ENCODE measurements at places on chromosomes 4 and X. TPM values are rescaled to one million over a fixed set of nuclear protein-coding genes. Genes with fewer than 3 reads are reported as not detected.

The TEX13C gene
- total RNA-seq, result not detected

The PPEF2 gene
- not detected for total RNA-seq

The HSD17B13 gene
- 1.1 TPM for total RNA-seq

The PAGE1 gene
- not detected for total RNA-seq

The IL2RG gene
- 51.9 TPM for total RNA-seq

The DUX4 gene
- not detected for total RNA-seq

The GYPE gene
- not detected for total RNA-seq

The RAB33A gene
- 6.2 TPM for total RNA-seq

The P2RY4 gene
- 1.1 TPM for total RNA-seq

The JCHAIN gene
- total RNA-seq, result 279 TPM

The PTPN13 gene
- 18.5 TPM for total RNA-seq

The TCP11X2 gene
- not detected for total RNA-seq

The ADH1B gene
- total RNA-seq, result 81.0 TPM

The ARR3 gene
- total RNA-seq, result 2.9 TPM

The CFAP299 gene
- not detected for total RNA-seq

The TMEM47 gene
- total RNA-seq, result 15.9 TPM

The CYSLTR1 gene
- total RNA-seq, result not detected

The STPG2 gene
- not detected for total RNA-seq

The ARX gene
- not detected for total RNA-seq

The FOXR2 gene
- not detected for total RNA-seq

The PPP4R3C gene
- not detected for total RNA-seq

The SRPX gene
- 16.1 TPM for total RNA-seq

The BANK1 gene
- total RNA-seq, result 0.20 TPM

The PLA2G12A gene
- total RNA-seq, result 38.1 TPM

The TLR2 gene
- total RNA-seq, result 17.6 TPM

The ATP6AP2 gene
- 10.3 TPM for total RNA-seq

The DMP1 gene
- not detected for total RNA-seq

The EXOC1 gene
- total RNA-seq, result 26.2 TPM

The SHISA3 gene
- total RNA-seq, result 1.7 TPM

The TMEM271 gene
- not detected for total RNA-seq

The IL1RAPL1 gene
- total RNA-seq, result not detected

The DGKK gene
- total RNA-seq, result 0.16 TPM

The STK32B gene
- total RNA-seq, result 0.68 TPM

The FNIP2 gene
- total RNA-seq, result 105 TPM

All from transverse colon (tissue), 4 donors.